Panc1 (cell line): ENCODE measurements at places on chromosomes 16 and 17. TPM values are rescaled to one million over a fixed set of nuclear protein-coding genes. Genes with fewer than 3 reads are reported as not detected.

DNA sequence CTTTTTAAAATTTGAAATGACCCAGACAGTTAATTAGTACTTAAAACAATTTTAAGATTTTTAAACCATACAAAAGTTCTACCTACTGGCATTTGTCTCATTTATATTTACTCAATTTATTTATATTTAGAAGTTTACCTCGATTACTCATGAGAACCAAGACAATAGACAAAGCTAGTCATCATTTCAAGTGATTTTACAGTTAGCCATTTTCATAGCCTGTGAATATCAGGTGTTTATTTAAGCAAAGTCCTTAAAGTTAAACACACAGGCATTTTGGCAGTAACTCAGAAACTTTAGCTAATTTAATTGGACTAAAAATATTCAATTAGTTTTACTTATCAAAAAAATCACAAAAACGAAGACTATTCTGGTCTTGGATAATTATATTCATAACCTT, 101.6 kb upstream of the KIF2B start:
- DNase-seq: no peak

The TMEM100 gene
- total RNA-seq: 0.10 TPM

- DNase-seq: no peak
Observed at GRCh38 chr17:35578929-35579432, 610 bp upstream of the PEX12 start.

DNA sequence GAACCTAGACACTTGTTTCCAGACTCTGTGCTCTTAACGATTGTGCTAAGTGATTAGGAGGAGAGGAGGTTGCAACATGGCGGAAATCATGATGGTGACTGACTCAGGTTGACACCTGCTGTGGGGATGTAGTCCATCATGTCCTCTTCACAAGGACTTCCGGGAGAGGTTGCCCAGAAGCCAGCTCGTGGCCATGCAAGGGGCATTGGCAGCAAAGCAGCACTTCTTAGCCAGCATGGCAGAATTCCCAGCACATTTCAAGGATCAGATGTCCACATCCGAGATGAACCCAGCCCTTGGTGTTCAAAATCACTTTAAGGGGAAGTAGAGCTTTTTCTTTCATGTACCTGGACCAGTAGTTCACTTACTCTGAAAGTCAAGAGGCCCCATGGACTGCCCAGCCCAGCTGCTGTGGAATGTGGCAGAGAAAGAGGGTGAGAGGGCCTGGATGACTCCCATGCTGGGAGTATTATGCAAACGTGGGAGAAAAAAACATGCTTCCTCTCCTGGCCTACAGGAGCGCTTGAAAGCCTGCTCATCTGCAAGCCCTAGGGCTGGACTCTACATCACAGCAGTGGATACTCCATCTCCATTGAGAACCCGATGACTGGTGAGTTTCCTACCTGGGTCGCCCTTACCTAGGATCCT, 65.5 kb downstream of the IRX6 start:
- DNase-seq: no peak

DNA sequence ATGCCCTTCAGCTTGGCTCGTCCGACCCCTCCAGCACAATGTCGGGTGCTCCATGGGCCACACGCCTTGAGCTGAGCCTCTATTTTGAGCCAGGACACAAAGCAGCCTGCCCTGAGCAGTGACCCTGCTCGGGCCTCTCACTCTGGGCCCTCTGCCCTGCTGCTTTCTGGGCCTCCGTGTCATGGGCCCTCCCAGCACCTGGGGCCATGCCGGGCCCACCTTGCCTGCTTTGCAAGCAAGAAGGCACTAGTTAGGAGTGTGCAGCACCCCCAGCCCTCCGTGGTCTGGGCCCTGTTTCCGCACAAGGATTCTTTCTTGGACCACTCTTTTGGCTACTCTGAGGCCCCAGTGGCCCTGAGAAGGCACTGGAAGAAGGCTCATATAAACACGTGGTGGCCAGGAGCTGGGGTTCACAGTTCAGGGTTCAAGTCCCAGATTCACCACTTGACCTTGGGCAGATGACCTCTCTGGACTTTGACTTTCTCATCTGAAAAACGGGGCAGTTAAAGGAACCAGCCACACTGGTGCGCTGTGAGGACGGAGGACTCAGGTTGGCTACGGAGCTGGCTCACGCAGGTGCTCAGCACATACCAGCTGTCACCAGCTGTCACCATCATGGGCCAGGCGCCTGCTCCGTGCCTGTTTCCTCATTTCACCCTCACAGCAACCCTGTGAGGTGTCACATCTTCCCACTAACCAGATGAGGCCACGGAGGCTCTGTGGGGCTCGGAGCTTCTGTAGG, 166.0 kb upstream of the GSE1 start:
- no peak for DNase-seq

The SEZ6L2 gene
- total RNA-seq: 70.7 TPM

- no peak for DNase-seq
Observed at GRCh38 chr16:22395960-22396359, 21.5 kb upstream of the CDR2 start.

DNA sequence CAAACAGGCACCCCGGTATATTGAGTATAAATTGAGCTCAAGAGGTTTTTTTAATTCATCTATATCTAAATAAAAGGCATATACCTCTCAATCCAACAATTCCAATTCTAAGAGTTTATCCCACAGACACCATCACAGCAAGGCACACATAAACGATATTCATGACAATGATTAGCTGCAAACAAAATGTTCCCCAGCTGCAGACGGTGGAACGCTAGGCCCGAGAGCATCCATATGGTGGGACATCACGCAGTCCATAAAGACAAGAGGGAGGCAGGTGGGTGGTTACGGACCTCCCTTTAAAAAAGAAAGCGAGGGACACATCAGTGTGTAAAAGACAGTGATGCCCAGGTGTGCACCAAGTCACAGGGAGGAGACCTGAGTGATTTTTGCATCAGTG, 28.1 kb downstream of the MEAK7 start:
- no peak for DNase-seq

GRCh38 chr17:17719199-17719940, 38.1 kb downstream of the RAI1 start:
- no peak for DNase-seq

The PPP1R27 gene
- not detected for total RNA-seq

DNA sequence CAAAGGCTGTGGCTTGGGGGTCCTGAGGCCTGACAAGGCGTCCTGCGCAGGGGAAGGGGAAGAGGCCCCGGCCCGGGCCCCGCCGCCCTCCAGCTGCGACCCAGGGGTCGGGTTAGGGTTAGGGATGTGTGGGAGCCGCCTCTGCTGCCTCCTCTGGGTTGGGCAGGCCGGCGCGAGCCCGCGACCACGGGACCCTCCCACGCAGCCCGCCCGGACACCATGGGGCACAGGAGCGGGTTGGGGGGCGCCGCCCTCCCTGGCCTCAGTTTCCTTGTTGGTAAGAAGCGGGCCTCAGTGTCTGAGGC, 386 bp downstream of the CIAO3 start:
- DNase-seq: no peak

The DRC3 gene
- total RNA-seq: 3.6 TPM
